ENCODE measurements at places on chromosomes 11 and 22. TPM values are rescaled to one million over a fixed set of nuclear protein-coding genes. Genes with fewer than 3 reads are reported as not detected.

DNA sequence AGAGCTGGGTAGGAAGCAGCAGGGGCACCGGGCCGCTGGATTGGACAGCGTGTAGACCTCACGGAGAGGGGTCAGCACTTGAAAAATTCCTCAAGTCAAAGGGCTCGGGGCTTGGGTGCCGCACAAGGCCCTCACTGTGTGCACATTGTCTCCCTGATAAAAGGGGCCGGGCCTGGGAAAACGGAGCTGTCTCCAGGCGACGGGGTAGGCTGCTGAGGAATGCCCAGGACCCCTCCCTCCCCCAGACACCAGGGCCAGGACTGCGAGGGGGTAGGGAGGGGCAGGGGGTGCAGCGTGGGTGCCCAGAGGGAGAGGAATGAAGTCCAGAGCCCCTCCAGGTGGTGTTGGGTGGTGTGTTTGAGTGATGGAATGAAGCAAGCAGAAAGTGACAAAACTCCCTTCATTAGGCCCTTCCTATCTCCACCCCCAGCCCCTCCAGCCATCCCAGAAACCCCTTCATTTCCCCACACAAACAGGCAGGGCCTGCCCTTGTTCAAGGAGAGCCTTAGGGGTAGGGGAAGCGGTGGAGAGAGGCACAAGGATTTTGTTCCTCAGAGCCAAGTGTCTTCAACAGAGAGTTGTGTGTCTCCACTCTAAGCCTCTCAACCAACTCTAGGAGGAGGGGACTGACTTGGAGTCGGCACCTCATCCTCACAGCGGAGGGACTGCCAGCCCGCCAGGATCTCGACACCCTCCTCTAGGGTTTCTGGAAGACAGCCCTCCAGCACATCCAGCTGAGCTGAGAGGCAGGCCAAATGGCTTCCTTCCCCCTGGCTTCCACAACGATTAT is 63.9 kb downstream of the SYN3 start:
- DNase-seq, result no peak

- no peak for DNase-seq
Observed at GRCh38 chr22:50199251-50199721, 1.5 kb upstream of the SELENOO start.

DNA sequence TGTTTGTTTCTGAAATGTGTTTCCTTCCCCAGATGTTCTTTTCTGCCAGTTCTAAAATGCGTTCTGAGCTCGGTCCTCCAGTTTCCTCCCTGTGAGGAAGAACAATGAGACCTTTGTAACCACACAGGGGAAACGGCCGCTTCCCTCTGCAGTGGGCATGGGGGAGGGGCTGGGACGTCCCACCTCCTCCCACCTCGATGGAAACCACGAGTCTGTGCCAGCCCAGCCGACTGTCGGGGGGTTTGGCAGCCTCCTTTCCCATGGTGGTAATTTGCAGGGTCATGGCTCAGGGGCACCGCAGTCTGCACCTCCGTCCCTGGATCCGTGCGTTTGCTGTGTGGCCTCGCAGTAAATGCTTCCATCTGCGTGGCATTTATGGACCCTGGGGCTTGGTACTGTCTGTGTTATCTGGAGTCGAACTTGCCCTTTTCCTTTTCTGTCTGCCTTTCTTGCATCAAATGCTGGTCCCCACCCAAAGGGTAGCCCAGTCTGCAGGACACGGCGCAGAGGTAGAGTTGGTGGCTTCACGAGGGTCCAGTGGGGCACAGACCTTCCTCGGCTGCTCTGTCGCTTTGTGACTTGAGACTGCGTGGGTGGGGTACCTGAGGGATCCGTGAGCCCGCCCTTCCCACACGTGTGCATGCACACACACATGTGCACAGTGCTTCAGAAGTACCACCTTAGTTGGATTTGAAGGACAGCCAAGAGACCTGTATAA is 16.1 kb downstream of the LRP5 start:
- no peak for DNase-seq

GRCh38 chr11:68997995-68998348 is 15.1 kb downstream of the MRGPRF start:
- no peak for DNase-seq

DNA sequence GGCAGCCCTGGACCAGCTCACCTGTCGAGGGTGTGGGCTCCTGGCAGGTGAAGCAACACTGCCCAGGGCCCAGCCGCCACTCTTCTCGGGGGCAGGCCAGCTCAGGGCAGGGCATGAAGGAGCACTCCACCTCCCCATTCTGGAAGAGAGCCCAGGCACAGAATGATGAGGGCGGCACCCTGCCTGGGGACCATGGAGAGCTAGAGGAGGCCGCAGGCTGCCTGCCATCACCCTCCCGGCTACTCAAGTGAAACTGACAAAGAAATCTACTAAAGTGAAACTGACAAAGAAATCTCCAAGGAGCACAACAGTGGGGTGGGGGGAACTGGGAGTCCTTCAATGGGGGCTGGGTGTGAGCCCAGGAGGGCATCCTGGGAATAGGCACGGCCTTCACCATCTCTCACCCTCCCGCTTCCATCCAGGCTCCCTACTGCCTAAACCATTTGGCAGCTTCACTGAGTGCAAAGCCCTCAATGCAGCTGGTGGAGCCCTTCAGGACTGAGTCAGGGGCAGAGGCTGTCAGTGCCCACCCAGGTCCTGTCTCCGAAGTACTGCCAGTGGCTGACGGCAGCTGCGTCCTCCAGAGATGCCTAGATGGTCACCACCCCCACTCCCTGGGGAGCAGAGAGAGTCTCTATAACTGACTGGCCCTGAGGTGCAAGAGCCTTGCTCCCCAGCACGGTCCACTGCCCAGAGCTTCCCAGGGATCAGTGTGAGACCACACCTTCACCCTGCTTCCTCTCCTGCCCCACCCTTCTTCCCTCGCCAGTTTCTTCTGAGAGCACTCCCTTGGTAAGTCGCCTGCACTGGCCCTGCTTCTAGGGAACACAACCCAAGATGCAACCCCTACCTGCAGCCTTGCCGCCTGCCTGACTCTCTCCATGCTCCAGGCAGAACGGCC is 21.7 kb downstream of the VWCE start:
- DNase-seq, result no peak

GRCh38 chr11:91293119-91293518 is 931.5 kb upstream of the FAT3 start:
- DNase-seq, result no peak

- no peak for DNase-seq
Observed at GRCh38 chr22:44136786-44137185, 43.9 kb upstream of the PARVG start.

GRCh38 chr22:19535001-19535400 is 10.8 kb upstream of the CLDN5 start:
- no peak for DNase-seq

Gene KIRREL3
- not detected for total RNA-seq

Gene ACTN3
- total RNA-seq, result not detected

Gene TESMIN
- 1.4 TPM for total RNA-seq
